T-helper 1 cell (primary cell): ENCODE measurements at places on chromosomes 7 and 10.

- no peak for DNase-seq
These were observed 505 bp upstream of the FAM204A start for GRCh38 chr10:118342638-118343020.

DNA sequence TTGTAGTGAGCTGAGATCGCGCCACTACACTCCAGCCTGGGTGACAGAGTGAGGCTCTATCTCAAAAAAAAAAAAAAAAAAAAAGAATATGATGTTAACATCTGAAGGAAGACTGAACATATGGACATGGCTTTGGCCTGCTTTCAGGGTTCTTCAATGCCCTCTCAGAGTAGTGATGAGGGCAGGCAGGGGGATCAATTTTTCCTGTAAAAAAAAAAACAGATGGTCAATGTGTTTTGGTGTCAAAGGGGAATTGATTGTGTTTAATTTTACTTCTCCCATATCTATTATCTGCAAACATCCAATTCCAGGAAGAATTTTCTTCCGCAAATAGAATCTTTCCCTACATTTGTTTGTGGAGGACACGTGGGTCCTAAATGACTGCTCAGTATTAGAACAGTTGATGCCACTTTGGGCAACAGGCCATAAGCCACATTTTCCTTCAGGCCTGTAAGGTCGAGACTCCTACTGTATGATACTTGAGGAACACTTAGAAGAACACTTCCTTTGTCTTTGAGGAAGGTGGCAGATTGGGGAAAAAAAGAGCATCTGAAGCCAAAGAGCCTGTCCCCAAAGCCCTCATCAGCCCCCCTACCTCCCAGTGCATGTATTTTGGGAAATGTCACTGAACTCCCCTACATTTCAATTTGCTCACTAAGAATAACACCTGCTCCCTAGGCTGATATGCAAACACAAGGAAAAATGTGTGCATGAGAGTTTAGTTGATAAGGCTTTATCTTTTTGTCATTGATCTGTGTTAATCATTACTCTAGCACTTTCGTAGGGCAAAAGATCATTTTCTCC lies 28.3 kb downstream of the MGAM2 start:
- no peak for DNase-seq

- DNase-seq: no peak
These were observed 8.3 kb downstream of the C10orf62 start for GRCh38 chr10:97597778-97598177.

DNA sequence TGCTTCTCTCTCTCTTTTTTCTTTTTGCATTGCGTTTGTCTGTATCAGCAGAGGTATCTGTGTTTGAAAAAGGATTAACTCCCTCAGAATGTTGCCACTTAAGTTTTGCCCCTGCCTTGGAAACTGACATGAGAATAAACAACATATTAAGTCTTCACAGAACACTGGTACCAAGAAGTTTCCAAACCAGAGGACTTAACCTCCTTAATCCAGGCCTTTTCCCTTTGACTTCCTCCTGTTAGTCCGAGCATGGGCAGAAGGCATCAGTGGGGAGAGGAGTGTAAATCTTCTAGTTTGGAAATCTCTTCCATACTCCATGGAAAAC lies 681.4 kb downstream of the LRMDA start:
- no peak for DNase-seq

- no peak for DNase-seq
These were observed 31.1 kb downstream of the TBATA start for GRCh38 chr10:70753841-70754621.

DNA sequence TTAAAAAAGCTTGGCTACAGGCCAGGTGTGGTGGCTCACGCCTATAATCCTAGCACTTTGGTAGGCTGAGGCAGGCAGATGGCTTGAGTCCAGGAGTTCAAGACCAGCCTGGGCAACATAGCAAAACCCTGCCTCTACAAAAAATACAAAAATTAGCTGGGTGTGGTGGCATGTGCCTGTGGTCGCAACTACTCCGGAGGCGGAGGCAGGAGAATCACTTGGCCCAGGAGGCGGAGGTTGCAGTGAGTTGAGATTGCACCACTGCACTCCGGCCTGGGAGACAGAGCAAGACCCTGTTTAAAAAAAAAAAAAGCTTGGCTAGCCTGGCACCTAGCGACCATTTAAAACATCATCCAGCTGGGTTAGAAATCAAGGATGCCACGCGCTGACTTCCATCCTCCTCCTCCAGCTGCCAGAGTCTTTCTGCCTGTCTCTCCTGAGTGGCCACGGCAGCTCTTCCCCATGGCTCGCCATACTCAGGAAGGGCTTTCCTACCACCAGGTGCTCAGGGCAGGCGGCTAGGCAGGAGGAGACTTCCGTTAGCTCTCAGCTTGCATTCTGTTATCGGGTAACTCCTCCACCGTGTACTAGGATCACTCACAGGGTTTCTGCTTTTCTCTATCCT lies 45.0 kb downstream of the DENND2A start:
- no peak for DNase-seq

GRCh38 chr7:156494960-156495359 lies 145.6 kb upstream of the RNF32 start:
- no peak for DNase-seq

DNA sequence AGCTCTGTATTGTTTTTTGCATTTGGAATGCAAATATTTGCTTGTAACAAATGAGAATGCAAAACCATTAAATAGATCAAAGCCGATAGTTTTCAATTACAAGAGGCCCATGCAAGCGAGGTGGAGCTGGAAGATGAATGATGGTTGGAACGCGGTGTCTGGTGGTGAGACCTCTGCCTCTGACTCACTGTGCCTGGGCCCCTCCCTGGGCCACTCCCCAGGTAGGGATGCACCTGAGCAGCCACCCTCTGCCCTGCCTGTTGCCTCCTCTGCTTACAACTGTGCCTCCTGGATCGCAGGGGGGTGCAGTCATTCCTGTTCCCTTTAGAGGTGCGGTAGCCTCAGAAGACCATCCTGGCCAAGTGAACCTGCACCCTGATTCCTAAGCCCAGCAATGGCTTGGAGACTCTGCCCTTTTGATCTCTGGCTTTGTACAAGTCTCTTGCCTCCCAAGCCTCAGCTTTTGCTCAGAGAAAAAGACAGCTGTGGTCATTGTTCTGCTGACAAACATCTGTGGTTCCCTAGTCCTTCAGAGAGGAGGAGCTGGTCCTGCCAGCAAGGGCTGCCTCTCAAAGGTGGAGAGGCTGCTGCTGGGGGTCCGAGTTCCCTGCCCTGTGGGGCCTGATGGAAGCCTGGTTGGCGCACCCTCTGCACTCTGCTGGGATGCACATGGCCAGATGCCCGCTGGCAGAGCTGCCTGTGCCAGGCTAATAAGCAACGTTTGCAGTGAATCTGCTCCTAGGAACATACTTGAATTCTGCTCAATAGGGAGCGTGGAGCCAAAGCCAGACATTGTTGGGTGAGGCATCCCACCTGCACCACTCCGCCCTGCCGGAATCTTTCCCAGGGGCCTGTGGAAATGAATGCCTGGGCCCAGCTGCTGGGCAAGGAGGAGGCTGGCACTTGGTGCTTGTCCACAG lies 126.3 kb upstream of the TCERG1L start:
- DNase-seq: no peak
